CD4-positive, alpha-beta T cell treated with Interleukin-1 beta for 1 hour (primary cell): ENCODE measurements at places on chromosomes 3 and 15.

DNA sequence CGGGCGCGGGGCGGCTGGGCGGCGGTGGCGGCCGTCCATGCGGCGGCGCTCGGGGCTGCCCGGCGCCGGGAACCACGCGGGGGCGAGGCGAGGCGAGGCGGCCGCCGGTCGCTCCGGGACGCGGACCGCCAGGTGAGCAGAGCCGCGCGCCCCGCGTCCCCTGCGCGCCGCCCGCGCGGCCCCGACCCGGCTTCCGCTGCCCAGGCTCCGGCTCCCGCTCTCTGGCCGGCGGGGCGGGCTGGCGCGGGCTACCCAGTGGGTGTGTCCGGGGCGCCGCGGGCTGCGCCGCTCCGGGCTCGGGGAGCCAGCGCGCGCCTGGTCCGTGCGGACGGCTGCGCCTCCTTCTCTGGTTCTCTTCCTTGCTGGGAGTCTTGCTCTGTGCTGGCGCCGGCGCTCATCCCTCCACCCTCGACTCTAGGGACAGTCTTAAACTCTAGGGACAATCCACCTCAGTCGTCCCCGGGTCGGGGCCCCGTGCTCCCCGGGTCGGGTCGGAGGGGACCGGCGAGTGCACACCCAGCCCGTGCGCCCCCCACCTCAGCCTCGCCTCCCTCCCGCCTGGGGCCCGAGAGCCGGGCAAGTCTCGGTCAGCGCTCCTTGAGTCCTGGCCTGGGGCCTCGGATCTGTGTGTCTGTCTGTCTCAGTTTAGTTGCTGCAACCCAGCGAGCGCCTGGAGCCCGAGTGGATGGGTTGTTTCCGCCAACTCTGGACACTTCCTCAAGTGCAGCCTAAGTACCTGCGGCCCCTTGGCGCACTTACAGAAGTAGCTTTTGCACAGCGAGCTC is 488 bp downstream of the THSD4 start:
- DNase-seq: no peak

DNA sequence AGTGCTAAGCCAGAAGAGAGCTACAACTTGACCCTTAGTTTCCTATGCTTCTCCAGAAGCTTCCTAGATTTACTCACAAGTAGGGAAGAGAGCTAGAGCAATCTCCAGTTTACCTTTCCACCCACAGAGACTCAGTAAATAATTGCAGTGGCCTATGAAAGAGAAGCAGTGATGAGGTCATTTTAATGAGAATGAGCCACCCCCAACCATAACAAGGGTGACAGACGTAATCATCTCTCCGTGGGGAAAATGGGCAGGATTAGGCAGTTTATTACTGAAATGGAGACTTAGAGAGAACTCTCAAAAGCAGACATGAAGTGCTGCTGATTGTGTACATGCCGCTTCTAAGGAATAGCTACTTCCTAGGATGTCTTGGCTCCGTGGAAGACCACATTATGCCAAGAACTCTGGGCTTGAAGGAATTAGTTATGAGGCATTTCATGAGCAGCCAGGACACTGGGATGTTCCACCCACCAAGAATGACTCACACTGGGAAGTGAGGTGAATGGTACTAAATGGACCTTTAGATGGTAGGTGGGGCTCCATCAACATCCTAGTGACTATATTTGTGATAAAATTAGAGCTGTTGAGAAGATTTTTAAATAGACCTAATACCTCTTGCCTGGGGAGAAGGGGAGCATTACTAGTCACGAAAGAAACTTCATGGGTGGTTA is 160.9 kb downstream of the EDEM1 start:
- no peak for DNase-seq

- DNase-seq: no peak
Observed at GRCh38 chr3:146895026-146895749, 290.0 kb upstream of the PLSCR5 start.

GRCh38 chr3:11626084-11626463 is 17.6 kb downstream of the VGLL4 start:
- no peak for DNase-seq

GRCh38 chr15:90205050-90205848 is 4.1 kb downstream of the SEMA4B start:
- DNase-seq: no peak

DNA sequence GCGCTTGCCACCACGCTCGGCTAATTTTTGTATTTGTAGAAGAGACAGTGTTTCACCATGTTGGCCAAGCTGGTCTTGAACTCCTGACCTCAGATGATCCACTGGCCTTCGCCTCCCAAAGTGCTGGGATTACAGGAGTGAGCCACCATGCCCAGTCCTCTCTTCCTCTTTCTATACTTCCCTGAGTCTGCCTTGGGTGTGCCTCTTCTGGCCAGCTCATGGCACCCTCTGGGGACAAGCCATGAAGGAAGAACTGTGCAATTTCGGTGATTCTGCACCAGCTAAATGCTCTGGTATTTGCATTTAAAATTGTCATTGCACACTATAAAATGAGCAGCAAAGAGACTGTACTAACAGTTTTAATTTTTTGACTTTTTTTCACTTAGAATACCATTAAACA is 66.6 kb downstream of the IL20RB start:
- DNase-seq: no peak

GRCh38 chr3:12593473-12593872 is 36.6 kb downstream of the MKRN2 start:
- DNase-seq: no peak
